Activated naive CD4-positive, alpha-beta T cell treated with Interleukin-2 at 50 U/mL for 16 hours (primary cell): ENCODE measurements at places on chromosomes 6 and 20.

DNA sequence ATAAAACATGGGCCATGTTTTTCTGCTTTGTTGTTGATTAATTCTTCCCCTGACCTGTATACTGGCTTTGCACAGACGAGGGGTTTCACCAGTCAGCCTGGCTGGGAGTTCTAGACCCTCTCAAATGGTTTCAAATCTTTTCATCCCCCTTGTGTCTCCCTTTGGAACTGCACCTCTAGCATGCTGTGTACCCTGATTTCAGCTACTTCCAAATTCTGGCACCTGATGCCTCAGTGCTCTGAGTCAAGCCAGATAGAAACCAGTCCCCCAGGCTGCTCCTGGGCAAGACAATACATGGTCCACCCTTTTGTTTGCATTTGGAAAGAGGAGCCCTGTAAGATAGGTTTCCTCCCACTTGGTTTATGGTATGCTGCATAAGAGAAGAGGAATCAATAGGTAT, 290.2 kb downstream of the BTBD3 start:
- DNase-seq = no peak

GRCh38 chr6:166236596-166236995, 68.9 kb upstream of the TBXT start:
- no peak for DNase-seq

GRCh38 chr6:130755368-130756034, 71.7 kb upstream of the SMLR1 start:
- DNase-seq = no peak

DNA sequence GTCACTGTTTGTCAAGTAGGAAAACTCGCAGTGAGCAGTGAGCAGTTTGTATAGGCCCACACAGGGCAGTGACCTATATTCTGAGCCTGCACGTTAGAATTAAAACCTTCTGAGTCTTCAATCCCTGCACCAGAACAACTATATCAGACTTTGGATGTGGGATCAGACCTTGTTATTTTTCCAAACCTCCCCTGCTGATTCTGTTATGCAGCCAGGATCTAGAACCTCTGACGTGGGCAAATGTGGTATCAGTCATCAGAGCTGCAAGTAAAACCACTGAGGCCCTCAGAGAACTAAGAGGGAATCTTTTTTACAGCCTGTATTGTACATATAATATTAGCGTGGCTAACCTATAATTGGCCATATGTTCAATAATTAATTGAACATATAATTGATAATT, 32.0 kb upstream of the AKAP7 start:
- DNase-seq = no peak

- no peak for DNase-seq
These were observed 204.0 kb downstream of the PTPRK start for GRCh38 chr6:128316258-128316929.

DNA sequence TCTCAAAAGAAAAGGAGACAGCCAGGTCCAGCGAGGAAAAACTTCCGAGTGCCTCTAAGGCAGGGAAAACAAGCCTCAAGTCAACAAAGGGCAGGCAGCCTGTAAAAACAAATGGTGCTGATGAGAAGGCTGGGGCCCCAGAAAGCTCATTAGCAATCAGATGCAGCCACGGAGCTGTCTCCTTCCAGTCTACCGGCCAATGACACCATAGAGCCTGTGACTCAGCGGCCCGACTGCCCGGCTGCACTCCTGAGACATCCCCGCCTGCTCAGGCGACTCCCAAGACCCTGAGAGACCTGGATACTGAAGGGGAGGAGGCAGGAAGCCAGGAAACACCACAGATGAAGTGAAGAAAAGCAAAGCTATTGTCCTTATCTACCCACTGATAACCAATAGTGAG, 120.1 kb upstream of the HDDC2 start:
- DNase-seq = no peak

DNA sequence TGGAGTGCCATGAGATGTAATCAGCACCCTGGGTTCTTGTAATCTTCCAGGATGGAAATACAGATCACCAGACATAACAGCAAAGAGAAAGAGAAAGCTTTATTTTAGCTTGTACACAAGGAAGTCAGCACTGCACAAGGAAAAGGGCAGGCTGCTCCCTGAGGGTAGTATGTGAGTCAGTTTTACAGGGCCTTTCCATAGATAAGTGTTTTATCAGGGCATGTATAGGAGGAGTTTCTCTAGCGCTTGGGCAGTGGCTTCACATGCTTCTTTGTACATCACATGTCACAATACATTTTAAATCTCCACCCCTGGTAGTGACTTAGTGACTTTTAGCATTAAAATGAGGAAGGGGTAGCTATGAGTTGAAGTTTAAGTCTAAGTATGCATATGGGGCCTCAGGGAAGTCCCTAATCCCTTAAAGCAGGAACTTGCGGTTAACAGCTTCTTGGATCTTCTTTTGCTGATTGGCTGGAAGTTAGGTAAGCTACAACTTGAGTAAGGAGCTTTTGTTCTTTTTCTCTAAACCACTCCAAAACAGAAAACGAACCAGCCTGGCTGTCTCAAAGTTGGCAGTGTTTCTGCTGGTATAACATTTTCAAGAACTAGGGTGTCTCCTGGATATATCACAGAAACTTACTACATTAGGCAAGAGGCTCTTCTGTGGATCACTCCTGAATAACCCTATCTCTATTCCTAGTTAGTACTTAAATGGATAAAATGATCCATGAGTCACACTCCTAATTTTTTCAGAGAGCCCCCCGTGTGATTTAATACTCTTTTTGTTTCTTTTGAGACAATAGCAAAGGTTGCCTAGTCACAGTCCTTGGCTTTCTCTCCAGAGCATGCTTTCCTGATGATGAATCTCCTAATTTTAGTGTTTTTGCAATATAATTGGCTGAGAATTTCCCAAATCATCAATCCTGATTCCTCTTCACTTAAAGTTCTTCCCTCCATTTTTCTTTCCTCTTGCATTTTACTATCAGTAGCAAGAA, 60.2 kb downstream of the MRAP2 start:
- DNase-seq = no peak

- no peak for DNase-seq
These were observed 552.6 kb upstream of the GJE1 start for GRCh38 chr6:141580131-141580530.

DNA sequence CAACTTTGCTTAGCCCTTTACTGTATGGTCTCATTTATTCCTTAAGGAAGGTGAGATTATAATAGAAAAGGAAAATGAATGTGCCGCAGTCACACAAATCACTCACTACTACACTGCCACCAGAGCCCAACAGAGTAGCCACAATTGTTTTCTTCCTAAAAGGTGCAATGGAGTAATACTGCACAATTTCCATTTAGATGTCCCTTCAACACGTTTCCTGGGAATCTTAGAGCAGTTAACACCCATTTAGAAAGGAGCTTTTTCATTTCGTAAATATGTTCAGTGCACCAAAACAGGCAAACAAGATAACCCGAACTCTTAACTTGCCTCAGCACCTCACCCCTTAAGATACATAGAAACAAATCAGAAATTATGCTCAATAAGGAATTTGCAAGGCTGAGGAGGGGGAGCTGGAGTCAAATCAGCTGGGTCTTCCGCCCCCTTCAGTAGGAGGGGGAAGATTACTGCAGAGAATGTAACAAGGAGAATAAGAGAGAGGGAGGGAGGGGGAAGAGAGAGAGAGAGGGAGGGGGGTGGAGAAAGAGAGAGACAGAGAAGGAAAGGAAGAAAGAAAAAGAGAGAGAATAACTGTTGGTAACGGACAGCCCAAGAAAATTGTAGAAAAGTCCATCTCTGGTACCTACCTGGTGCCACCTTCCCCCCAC, 155.5 kb downstream of the BCAS1 start:
- no peak for DNase-seq

DNA sequence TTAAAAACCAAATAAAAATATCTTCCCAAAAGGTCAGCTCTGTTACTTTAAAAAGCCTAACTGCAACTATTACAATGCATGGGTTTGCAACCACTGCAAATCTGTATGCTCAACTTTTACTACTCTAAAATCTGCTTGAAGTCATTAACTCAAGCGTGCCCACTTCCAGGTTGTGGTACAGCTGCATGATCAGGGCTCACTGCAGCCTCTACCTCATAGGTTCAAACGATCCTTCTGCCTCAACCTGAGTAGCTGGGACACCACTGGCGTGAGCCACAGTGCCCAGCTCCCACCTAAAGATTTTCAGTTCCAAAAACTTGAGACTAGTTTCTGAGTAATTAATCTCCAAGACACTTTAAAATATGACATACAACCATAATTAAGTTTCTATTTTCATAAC, 8.2 kb downstream of the DIDO1 start:
- DNase-seq = peak; percentile 44

DNA sequence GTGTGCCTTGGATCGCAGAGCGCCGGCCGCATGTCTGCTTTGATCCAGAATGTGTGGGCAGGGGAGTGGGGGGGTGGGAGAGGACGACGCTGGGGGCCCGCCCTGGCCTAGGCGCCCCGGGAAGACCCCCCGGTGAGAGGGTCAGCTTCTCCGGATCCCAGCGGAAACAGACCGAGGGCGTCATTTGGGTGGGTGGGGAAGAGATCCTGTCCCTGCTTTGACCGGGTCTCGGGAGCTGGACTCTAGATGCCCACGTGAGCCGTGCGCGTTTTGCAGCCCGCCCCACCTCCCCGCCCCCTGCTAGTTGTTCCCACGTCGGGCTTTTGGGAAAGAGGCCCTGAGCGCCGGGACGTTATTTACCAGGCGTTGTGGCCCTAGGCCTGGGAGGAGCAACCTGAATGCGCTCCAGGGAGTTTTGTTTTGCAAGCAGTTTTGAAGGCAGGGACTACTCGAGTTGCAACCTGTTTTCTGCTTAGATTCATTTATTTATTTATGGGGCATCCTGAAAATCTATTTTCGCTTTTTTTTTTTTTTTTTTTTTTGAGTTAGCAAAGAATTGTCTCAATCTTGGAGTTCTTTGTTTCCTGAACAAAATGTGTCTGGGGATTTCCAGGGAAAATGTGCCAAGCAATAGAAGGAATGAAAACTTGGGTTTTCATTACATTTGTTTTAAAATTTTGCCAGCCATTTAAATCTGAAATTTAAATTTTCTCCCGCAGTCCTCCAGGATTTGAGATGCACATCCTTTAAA, 1.6 kb downstream of the DSP start:
- DNase-seq = no peak

DNA sequence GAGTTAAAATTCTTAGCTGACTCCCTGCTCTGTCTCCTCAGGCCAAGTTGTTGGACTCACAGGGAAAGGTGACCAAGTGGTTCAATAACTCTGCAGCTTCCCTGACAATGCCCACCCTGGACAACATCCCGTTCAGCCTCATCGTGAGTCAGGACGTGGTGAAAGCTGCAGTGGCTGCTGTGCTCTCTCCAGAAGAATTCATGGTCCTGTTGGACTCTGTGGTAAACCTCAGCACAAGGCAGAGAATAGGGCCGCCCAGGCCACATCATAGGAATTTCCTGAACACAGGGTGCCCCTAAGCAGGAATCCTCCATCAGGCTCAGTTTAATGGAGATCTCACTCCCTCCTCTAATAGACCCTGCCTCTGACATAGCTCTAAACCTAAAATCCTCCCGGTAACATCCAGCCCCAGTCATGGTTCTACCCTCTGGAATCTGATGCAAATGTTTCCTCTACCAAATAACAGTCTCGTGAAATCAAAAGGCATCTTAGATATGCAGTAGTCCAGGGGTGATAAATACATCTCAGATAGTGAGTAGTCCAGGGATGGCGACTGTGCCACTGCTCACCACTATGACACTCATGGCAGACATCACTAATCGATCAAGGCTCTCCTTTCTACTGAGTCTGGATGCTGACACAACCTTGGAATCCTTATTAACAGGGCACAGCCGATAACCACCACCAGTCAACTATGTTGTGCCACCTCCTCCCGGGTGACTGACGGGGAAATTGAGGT, 18.3 kb downstream of the BPIFB1 start:
- DNase-seq = no peak

DNA sequence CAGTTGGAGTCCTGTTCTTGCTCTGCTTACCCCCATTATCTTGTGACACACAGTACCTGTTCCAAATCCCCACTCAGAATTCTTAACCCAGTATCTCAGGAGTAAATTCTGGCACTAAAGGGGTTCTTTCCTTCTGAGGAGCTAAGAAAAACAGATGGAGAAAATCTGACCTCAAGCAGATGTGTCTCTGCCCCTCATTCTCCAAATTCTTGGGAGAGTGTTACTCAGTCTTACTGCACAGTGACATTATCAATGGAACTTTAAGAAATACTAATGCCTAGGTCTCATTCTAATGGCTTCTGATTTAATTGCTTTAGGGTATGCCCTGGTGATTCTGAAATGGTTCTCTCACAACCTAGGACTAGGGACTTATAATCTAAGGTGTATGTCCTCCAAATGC, 40.6 kb upstream of the PTPRK start:
- no peak for DNase-seq

GRCh38 chr6:74631564-74631963, 574.3 kb downstream of the COL12A1 start:
- no peak for DNase-seq

DNA sequence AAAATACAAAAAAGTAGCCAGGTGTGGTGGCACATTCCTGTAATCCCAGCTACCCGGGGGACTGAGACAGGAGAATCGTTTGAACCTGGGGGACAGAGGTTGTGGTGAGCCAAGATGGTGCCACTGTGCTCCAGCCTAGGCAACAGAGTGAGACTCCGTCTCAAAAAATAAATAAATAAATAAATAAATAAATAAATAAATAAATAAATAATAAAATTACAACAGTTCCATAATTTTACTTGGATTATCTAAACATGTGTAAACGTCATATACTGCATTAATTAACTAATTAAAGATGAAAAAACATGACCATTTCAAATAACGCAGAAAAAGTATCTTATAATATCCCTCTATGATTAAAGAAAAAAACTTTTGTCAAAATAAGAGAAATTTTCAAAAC, 65.8 kb downstream of the SAMD3 start:
- DNase-seq = no peak

GRCh38 chr6:25010902-25011625, 75.3 kb upstream of the RIPOR2 start:
- DNase-seq = no peak

DNA sequence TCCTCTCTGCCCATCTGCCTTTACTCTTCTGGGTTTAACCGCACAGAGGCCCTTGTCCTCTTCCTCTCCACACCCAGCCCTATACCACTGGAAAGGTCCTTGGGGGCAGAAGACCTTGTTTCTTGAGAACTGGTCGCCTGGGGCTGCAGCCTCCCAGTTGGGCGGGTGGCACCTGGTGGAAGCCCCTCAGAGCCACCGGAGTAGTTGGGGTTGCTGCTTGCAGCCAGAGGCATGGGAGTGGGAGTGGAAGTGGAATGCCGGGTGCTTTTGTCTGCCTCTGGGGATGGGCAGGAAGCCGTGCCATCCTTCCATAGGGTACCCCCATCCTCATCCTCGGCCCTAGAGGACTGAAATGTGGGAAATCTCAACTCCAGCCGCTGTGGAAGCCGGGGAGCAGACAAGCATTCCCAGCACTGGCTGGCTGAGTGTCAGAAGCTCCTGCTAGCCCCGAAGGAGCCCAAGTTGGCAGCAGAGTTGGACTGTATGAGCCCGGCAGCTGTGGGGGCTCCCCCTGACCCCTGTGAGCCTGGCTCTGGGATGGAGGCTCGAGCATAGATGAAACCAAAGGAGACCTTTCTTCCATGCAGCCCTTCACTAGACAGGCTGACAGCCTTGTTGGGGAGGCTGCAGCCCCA, 1.2 kb downstream of the VSTM2L start:
- DNase-seq = no peak
